ENCODE measurements at places on chromosomes 16 and 17. TPM values are rescaled to one million over a fixed set of nuclear protein-coding genes. Genes with fewer than 3 reads are reported as not detected.

Gene ABCC11
- polyA plus RNA-seq = not detected

Gene CDRT4
- polyA plus RNA-seq = not detected

Gene HBQ1
- polyA plus RNA-seq = 0.72 TPM

- DNase-seq = no peak
- H3K4me1 ChIP-seq = no peaks in the 10 kb centered on the region
- no peaks in the 10 kb centered on the region for H3K27me3 ChIP-seq
- H3K36me3 ChIP-seq = no peaks in the 10 kb centered on the region
- H3K27ac ChIP-seq = no peak overlapping the region
Observed at GRCh38 chr16:87831421-87832136, 37.7 kb downstream of the SLC7A5 start.

DNA sequence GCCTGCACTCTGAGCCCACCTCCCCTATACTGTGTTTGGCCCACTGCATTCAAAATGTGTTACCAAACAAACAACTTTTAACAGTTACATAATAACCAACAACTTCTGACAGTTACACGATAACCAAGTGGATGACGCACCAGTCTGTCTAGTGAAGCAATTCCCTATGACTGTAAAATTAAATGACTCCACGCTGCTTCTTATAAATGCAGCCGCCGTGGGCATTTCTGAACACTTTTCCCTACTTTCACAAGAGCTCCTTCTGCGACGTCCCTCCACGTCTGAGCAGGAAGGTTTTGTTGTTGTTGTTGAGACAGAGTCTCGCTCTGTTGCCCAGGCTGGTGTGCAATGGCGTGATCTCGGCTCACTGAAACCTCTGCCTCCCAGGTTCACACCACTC, 27.6 kb downstream of the ZNF276 start:
- peaks cover 5% of the 10 kb centered on the region for H3K4me1 ChIP-seq
- no peak overlapping the region for H3K27ac ChIP-seq
- H3K36me3 ChIP-seq = peaks cover 2% of the 10 kb centered on the region
- no peak overlapping the region for H3K4me3 ChIP-seq
- no peak for DNase-seq

- H3K4me1 ChIP-seq = peaks cover 24% of the 10 kb centered on the region
- DNase-seq = peak; percentile 78
- H3K4me3 ChIP-seq = no peak overlapping the region
- H3K27me3 ChIP-seq = no peaks in the 10 kb centered on the region
Observed at GRCh38 chr17:49694847-49695697, 12.7 kb downstream of the SLC35B1 start.

- H3K4me3 ChIP-seq = no peak overlapping the region
- DNase-seq = no peak
- H3K27me3 ChIP-seq = no peaks in the 10 kb centered on the region
Observed at GRCh38 chr16:50974438-50975036, 176.5 kb downstream of the SALL1 start.
